Stimulated activated CD8-positive, alpha-beta memory T cell treated with anti-CD3 and anti-CD28 coated beads, Interleukin-12 subunit alpha, Interleukin-12 subunit beta, amount 100 ng/mL, for 4 hours (primary cell): ENCODE measurements at places on chromosomes 2 and 18.

DNA sequence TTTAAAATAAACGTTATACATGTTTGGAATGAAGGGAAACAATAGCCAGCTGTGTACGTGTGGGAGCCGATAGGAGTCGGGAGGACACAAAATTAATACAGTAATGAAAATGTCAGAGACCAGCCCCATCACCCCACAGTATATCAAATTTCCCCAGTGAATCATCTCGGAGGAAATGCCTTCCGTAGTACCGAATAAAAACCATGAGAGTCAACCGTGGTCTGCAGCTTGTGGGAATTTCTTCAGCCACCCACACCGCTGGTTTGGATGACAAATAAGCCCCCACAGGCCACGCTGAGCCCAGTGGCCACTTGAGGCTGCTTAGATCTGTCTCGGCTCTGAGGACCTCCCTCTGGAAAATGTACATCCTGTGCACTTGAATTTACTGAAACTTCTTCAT is 133.7 kb downstream of the COL6A3 start:
- DNase-seq, result no peak

- no peak for DNase-seq
Observed at GRCh38 chr2:12343141-12343540, 373.6 kb upstream of the TRIB2 start.

DNA sequence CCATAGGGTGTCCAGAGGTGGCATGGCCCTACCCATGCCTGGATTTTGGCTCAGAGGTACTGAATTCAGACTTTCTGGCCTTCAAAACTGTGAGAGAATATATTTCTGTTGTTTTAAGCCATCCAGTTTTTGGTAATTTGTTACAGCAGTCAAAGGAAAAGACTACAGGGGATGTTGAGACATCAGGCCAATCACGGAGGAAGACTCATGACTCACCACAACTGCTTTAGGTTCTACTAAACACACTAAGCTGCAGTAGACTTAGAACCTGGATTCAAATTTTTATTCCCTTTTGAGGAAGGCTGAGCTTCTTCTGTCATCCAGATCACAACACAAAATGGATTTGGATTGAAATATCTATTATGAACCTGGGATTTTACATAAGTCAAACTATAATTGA is 12.0 kb upstream of the C2orf66 start:
- no peak for DNase-seq

DNA sequence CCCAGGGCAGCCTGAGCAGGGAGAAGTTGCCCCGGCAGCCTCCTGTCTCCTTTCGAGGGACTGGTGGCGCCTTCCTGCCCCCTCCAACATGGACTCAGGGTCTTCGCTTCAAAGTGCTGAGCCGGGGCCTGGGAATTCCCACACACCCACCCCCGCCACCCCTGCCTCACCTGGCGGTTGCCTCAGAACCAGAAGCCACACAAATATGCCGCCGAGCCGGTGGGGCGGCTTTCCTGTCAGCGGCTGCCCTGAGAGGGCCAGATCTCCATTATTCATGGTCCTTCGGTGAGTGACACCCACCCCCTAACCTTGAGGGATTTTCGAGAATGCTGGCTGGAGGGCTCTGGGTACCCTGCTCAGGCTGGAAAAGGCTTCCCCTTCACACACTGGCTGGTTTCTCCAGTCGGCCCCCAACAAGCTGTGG is 71.7 kb downstream of the SMAD7 start:
- DNase-seq, result no peak

DNA sequence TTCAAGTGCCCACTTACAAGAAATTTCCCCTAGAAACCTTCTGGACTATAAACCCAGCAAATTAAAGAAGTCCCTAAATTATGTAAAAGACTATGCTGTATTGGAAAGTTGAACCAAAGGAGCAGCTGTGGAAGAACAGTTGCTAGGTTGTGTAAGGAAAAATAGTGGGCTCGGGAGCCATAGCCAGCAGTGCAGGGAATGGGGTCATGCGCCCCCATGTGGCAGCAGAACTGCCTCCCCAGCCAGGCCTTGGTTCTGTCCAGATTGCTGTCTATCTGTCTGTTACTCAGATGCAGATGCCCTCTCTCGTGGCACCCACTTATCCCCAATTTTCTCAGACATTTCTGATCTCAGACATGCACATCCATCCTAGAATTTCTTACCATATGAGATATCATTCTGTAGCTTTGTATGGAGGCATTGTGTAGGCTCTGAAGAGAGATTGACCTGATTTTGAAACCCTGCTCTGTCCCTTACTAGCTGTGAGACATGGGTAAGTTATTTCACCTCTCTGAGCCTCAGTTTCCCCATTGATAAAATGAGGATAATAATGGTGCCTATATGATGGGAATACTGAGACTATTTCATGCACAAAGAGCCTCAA is 258.3 kb downstream of the SS18 start:
- no peak for DNase-seq
